NCI-H748 treated with DMSO at 0.1 percent for 48 hours (cell line): ENCODE measurements at places on chromosomes 7 and 10.

- no peak for DNase-seq
Observed at GRCh38 chr10:81961451-81962184, 86.6 kb downstream of the NRG3 start.

DNA sequence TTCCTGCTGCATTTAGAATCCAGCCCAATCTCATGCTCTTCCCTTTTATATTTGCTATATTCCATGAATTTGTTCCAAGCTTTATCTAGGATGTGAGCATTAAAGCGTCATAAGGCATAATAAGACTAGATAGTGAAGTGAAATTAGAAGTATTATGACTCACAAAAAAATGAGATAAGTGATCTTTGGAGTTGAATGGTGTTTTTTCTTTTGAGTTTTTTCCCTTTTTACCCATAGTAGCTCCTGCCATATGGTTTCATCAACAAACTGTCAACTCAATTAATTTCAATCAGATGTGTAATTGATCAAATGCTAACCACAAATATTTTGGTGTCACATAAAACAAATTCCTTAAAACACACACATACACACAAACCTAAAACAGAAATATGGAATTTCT is 17.0 kb downstream of the KLHDC10 start:
- DNase-seq: no peak

GRCh38 chr10:116947841-116948529 is 57.0 kb downstream of the SHTN1 start:
- no peak for DNase-seq

GRCh38 chr10:60425392-60426110 is 35.9 kb upstream of the ANK3 start:
- DNase-seq: no peak

DNA sequence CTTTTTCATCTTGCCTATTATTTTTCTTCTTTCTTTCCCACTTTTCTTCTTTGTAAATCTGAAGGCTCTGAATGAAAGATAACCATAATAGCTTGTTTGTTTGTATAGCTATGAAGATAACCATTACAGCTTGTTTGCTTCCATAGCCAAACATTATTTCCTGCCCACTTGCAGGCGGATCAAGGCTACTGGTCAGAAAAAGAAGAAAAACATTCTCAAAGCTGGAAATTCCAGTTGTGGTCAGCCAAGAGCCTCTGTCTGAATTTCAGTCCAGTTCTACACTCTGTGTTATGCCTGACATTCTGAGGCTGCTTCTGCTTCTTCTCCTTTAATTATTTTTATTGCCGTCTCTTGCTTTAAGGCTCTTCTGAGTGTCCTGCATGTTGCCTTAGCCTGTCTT is 48.9 kb downstream of the TMEM178B start:
- no peak for DNase-seq

GRCh38 chr7:125563964-125564529 is 634.4 kb upstream of the POT1 start:
- peak; percentile 66 for DNase-seq

- DNase-seq: no peak
Observed at GRCh38 chr7:157757211-157757610, 420.4 kb downstream of the DNAJB6 start.

- no peak for DNase-seq
Observed at GRCh38 chr10:77007834-77008233, 629.8 kb downstream of the KCNMA1 start.
